ENCODE measurements at places on chromosomes 1 and 21.
A peak's percentile ranks its signal among the peaks of the same experiment; 100 is the strongest.

- DNase-seq = no peak
These were observed 11.8 kb upstream of the MAB21L3 start for GRCh38 chr1:116099379-116099778.

GRCh38 chr1:158107916-158108315 is 72.8 kb upstream of the CD1D start:
- no peak for DNase-seq

GRCh38 chr21:16580661-16581060 is 850.9 kb downstream of the USP25 start:
- DNase-seq = no peak

DNA sequence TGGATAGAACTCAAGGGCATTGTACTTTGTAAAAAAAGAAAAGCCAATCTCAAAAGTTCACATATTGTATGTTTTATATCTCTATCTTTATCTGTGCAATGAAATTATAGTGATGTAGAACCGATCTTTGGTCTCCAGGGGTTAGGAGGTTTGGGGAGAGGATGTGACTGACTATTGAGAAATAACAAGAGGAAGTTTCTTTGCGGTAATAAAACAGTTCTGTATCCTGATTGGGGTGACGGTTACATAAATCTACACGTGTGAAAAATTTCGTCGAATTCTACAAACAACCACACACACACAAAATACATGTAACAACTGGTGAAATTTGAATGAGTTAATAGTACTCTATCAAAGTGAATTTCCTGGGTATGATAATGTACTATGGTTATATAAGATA is 10.6 kb upstream of the OR2T33 start:
- DNase-seq = no peak

DNA sequence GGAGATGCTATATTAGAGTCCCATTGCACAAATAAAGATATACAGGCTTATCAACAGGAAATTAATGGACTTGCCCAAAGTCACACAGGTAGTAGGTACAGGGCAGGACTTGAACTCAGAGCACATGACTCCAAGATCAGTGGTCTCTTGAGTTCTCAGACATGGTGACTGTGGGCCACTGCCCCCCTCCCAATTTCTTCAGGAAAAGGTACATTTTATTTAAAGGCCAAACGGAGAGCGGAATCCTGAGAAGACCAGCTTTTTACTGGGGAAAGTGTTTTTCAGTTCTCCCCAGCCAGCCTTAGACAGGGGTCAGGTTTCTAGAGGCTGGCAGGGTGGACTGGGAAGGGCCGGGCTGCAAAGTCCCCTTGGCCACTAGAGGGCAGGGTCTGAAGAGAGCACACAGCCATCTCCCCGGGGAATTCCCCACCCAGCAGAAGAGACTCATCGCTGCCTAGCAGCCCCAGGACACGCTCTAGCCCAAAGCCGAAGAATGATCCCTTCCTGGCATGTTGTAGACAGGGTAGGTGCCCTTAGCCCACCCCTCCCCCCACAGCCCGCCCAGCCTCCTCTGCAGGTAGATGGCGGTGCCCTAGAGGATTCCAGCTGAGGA is 29.7 kb downstream of the ACP6 start:
- peak; percentile 80 for DNase-seq

DNA sequence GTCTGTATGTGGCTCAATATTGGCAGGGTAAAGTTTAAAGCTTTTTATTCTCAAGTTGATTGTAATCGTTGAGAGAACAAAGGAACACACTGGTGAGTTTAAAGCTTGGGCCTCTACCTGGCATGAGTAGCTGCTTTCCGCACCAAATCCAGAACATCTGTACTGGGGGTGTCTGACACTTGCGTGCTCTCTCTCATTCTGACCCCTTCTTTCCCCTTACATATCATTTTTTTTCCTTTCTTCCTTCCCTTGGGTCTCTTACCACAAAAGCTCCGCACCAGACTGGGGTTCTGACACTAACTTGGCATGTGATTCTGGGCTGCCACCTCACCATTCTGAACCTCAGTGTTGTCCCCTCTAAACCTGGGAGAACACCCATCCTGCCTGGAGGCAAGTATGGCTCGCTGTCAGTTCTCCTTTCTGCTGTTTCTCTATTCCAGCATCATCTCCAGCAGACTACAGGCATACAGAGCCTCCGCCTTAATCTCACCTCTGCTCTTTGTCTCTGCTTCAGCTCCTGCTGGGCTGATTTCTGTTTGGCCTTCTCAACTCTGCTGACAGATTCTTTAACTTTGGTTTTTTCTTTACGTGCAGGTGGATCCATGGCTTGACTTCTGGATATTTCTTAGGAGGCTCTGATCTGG is 859 bp upstream of the ERMAP start:
- no peak for DNase-seq

GRCh38 chr1:111110197-111110899 is 29.5 kb downstream of the DRAM2 start:
- no peak for DNase-seq

DNA sequence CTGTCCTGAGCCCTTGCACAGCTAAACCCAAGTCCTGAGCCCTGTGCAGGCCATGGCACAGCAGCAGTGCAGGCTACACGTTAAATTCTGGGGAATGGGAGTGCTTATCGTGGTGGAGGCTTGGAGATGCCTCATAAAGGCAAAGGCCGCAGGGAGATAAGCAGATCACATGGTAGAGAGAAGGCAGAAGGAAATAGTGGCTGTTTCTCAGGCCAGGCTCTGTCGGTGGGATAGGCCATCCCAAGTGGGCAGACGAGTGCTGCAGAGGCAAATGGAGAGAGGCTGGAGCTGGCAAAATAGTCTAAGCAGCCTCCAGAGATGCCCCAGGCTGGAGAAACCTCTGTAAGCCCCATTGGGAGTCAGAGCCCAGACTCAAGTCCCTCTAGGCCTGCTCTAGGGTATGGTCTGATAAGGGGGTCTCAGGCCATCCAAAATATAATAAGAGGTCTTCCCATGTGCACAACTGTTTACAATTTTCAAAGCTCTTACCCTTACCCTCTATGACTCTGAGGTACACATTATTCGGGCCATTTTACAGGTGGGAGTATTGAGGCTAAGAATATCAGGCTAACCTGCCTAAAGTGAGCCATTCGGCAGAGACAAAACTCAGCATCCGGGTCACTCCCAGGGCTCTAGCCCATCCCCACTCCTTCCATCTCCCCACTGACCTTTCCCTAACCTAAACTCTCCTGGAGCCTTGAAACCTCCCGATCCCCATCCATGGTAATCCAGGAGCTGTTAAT is 79.6 kb downstream of the NKAIN1 start:
- no peak for DNase-seq

- peak; percentile 67 for DNase-seq
These were observed 8.9 kb downstream of the TAGLN2 start for GRCh38 chr1:159916242-159917051.

GRCh38 chr1:242651817-242652216 is 127.3 kb upstream of the PLD5 start:
- no peak for DNase-seq

DNA sequence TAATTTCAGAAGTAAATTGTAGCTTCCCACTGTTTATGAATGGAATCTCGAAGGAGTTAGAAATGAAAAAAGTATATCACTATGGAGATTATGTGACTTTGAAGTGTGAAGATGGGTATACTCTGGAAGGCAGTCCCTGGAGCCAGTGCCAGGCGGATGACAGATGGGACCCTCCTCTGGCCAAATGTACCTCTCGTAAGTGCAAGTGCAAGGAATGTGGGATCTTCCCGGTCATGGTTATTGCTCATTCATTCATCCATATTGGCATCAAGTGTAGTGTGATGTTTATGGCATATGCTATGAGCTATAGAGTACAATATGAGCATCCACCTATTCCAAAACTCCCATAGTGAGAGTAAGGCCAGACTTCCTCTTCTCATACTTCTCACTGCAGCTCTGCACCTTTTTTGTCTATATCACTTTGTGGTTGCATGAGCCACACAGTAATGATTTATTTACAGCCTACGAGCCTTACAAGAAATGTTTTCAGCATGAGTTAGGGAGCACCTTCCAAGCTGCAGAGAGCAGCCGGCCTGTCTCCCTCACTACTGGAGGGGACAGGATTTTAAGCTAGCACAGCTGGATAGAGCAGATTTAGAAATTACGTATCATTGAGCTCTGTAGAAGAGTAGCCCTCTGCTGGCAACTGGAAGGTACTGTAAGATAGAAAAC is 24.9 kb upstream of the CR1L start:
- peak; percentile 73 for DNase-seq

DNA sequence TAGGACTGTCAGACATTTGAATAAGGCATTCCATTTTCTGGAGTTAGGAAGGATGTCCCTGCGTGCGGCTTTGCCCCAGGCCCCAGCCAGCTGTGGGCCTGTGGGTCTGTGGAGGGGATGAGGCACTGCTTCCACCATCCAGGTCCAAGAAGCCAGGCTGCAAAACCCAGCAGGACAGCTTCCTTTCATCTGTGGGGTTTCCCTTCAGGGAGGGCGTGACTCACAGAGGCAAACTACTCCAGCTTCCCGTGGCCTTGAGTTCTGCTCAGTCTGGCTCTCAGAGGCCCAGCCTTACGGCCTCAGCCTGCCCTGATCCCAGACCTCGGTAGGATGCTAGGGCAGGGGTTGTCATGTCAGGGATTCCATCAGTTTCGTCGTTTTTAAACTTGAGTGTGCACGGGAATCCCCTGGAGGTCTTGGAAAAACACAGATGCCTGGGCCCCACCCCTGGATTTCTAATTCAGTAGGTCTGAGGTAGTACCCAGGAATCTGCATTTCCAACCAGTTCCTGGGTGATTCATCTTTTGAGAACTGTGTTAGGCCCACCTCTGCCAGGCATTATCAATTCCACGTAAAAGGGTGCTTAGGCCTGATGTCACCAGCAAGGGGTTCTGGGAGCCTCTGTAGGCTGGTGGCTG is 32.3 kb upstream of the TENT5C start:
- DNase-seq = no peak

DNA sequence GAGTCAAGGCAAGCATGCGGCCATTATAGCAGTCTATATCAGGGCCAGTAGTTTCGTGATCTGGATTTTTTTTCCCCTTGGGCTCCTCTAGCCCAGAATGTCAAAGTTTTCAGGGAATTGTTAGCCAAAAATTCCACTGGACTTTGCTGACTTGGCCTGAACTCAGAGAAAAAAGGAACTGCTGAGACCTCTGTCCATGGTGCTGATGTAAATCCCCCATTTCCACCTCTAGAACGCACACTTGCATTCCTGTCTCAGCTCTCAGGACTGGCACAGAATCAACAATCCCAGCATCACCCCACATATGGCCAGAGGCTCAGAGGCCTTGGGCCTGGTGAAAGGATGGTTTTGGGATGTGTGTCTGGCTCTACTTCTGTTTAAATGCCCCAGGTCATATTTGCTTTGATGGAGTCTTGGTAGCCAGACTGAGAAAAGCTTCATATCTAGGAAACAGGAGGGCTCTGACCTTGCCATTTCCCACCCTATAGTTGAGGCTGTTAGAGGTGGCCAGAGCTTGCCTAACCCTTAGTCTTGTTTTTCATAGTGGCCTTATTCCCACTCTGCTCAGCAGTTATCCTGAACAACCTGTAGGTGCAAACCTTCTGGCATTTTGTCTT is 16.9 kb upstream of the EFCAB14 start:
- DNase-seq = peak; percentile 59

GRCh38 chr1:234214129-234214910 is 158.9 kb upstream of the COA6 start:
- DNase-seq = no peak

DNA sequence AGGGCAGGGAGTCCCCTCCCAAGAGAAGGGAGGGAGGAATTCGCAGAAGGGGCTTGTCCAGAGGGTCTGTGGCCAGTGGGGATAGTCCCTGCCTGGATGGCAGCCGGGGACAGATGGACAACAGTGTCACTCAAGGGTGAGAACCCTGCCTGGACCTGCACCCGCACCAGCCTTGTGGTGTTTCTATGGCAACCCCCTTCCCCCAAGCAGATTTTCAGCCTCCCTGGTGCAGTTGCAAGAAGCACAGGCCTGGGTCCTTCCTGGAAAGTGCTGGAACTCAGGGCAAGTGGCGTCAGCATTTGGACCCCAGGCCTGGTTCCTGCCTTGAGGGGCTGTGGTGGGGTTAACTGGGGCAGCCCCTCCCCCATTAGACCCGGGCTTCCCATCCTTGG is 83.8 kb upstream of the ACTL8 start:
- DNase-seq = no peak

- DNase-seq = no peak
These were observed 1012.7 kb downstream of the ADGRL2 start for GRCh38 chr1:82813386-82813785.

- peak; percentile 26 for DNase-seq
These were observed 59.9 kb upstream of the CACNA1E start for GRCh38 chr1:181423301-181423918.

DNA sequence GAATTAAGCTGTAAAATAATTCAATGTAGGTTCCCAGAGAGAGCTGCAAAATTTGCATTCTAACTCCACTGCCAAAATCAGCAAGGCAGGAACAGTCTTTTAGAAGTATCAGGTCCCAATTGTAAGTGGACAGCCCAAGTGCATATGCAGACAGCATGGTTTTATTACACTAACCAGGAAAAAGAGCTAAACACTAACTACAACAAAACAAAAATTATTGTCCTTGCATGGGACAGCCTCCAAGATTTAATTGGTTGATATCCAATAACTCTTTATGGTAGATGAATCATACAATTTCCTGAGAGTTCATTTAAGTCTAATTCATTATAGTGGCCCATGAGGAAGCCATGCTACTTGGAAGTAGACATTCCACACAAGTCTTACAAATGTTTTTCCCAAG is 154.3 kb upstream of the ZNF648 start:
- peak; percentile 23 for DNase-seq

DNA sequence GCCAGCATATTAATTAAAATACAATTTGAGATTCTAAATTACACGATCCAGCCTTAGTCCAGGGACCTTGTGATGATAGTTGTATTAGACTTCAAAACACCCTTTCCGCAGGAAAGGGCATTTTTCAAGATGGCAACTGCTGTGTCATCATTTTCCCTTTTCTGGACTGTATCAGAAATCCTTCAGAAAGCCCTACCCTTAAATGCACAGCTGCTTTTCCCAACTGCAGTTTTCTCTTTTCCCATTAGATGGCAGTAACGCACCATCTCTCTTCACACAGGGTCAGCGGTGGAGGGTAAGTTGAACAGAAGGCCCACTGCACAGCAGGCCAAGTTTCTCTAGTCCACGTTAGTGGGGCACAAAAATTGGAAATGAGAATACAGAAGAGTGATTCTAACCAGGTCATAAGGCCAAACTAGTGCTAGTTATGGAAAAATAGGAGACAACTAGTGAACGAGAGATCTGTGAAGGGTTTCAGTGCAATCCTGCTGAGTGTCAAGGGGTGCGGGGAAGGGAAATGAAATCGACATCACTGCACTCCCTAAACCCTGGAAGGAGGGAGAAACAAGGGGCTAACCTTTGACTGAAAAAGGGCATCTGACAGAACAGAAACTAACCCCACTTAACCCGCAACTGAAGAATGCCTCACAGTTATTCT is 22.1 kb upstream of the TDRD10 start:
- DNase-seq = peak; percentile 67

- no peak for DNase-seq
These were observed 50.7 kb downstream of the APP start for GRCh38 chr21:26119906-26120305.
